Activated naive CD4-positive, alpha-beta T cell treated with Interleukin-2 at 50 U/mL for 16 hours (primary cell): ENCODE measurements at places on chromosomes 11 and 22.
A peak's percentile ranks its signal among the peaks of the same experiment; 100 is the strongest.

GRCh38 chr11:130915603-130916237 is 559 bp downstream of the SNX19 start:
- no peak for DNase-seq

GRCh38 chr11:46422588-46422987 is 31.0 kb upstream of the CHRM4 start:
- no peak for DNase-seq

DNA sequence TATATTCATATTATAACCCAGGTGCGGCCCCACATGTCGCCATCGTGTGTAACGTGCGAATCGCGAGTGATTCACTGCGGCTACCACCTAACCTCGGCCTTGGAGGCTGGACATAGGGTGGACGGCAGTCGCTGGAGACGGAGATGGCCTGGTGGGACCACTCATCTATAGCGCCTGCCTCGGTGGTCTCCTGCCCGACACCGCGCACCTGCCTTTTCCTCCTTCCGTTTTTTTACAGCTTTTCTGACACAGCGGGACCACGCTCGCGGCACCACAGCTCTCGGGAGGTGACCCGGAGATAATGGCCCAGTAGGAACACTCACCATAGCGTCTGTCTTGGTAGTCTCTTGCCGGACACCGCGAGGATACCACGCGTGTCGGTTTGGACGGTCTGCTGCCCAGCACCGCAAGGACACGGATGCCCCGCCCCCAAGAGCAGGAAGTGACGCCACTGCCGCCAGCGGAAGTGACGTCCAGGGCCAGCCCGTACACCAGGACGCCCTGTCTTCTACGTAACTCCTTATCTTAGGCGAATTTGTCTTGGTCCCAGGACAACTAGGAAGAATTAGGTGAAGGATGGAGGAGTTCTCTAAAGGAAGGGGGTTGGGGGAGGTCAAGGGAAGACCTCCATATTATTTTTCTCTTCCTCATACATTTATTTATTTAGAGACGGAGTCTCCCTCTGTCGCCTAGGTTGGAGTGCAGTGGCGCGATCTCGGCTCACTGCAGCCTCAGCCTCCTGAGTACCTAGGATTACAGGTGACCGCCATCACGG is 6.4 kb downstream of the SNU13 start:
- peak; percentile 89 for DNase-seq

DNA sequence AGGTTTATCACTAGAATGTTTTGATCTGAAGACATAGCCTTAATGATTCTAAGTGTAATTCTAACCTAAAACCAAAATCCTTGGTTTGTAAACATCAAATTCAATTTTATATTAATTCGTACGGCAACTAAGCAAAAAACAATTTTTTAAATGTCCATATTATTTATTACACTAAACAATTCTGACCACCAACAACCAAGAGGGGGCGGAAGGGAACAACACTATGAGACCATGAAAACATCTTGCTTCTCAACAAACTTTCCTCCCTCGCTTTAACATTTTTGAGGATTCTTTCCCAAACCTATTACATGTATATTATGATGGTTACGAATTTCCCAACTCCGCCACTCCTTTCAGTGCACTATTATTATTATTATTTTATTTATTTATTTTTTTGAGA is 6.5 kb upstream of the UCP2 start:
- peak; percentile 1 for DNase-seq

GRCh38 chr22:45548991-45549761 is 46.5 kb downstream of the FBLN1 start:
- no peak for DNase-seq

DNA sequence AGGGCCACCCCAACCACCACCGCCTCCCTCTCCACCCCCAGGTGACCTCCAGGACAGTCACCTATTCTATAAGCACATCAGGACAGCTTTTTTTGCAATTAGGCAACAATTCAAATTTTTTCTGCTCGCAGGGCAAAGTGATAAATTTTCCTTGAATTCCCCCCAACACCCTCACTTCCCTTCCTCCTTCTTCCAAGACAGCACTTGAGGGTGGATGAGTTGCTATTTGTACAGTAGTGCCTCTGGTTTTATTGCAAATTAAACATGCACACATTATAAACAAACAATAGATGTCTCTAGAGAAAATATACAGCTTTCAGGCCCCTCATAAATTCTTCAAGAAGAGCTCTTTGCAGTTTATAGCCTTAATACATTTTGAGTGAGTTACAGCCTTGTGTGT is 80.9 kb upstream of the USP47 start:
- no peak for DNase-seq
